Left colon (tissue), 2 donors: ENCODE measurements at places on chromosomes 1 and 21. TPM values are rescaled to one million over a fixed set of nuclear protein-coding genes. Genes with fewer than 3 reads are reported as not detected.

Gene LRRC38
- total RNA-seq, result not detected

Gene SPRR3
- not detected for total RNA-seq

Gene FAM177B
- 17.8 TPM for total RNA-seq

Gene WNT4
- total RNA-seq, result 2.5 TPM

Gene TRIM45
- total RNA-seq, result 1.6 TPM

Gene THEM5
- total RNA-seq, result not detected

DNA sequence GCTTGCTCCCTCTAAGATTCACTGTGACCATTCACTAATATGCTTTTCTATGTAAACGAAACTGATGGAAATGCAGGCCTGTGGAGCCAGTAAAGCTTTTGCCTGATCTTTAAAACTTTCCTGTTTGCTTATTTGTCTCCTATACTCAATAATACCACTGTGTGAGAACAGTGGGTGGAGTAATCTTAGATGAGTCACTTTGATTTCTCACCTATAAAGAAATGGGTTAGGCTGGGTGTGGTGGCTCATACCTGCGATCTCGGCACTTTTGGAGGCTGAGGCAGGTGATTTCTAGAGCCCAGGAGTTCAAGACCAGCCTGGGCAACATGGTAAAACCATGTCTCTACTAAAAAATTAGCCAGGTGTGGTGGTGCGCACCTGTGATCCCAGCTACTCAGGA is 70.8 kb downstream of the RWDD3 start:
- peak; percentile 7 for DNase-seq

DNA sequence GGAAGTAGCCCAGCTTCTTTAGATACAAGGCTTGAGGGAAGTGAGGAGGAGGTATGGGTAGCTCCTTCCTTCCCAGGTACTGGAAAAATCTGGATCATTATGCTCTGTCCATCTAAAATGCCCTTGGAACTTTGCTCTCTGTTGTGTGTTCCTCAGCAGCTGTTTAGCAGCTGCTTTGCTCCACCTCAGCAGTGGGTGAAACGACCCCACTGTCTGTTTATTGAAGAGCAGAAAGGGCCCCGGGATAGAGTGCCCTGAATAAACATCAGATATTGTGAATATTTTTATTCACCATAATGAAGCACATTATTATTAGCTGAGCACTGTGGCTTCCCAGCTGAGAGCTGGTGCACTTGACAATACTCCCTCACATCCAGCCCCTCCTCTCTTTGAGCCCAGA is 237.9 kb downstream of the PBX1 start:
- no peak for DNase-seq

DNA sequence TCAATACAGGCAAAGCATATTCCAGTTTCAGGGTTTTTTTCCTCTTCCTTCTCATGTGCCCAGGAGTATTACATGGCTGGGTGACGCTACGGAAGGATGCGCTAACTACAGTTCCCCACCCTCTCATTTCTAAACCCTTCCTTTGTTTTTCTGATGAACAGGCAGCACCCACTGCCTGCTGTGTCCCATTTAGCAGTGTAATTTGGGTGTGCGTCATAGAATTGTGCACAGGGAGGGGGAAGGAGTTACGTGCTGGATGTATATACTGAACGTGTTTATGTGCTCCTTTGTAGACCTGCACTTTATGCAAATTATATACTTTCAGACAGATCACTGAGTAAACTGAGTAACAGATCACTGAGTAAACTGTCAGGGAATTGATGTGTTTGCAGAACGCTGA is 44.5 kb downstream of the ELAPOR1 start:
- DNase-seq, result no peak

DNA sequence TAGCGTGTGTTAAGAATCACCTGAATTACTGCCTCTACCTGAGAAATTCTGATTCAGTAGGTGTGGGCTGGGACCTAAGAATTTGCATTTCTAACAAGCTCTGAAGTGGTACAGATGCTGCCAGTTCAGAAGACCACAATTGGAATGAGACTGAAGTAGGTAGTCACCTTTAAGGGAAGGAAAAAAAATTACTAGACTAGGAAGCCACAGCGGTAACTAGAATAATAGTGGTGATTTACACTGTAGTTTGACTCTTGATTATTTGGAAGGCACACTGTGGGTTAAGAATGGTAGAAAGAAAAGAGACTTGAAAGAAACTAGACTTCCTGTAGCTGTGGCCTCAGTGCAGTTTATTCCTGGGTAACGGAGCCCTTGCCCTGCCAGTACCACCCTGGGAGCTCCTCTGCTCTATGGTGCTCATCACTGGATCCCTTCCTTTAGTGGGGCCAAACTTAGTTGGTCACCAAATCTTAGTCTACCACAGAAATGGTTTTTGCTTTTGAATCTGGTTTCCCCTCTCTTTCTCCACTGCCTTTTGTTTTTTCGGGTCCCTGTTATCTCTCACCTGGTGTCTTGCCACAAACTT is 43.6 kb downstream of the ARID1A start:
- DNase-seq, result no peak

- no peak for DNase-seq
Observed at GRCh38 chr1:233304489-233305102, 9.1 kb upstream of the PCNX2 start.

GRCh38 chr1:196401891-196402290 is 206.3 kb downstream of the KCNT2 start:
- no peak for DNase-seq

DNA sequence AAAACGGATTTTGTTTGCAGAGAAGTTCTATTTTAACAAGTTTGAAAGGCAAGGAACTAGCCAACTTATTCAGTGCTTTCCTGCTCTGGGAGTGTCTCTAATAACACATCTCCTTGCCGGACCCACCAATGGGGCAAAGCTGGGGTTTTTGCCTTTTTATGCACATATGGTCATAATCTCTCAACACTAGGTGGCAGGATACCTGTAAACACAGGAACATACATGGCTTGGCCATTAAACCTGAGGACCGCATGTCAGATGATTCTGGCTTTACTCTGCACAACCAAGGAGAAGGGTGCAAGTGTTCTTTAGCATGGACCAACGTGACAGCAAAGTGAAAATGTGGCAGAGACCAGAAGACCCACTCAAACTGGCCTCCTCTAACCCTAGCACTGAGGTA is 4.9 kb downstream of the TMEM9 start:
- no peak for DNase-seq

GRCh38 chr1:19121192-19121591 is 88.9 kb downstream of the UBR4 start:
- peak; percentile 71 for DNase-seq

GRCh38 chr1:26787381-26787705 is 407 bp upstream of the PIGV start:
- DNase-seq, result no peak

DNA sequence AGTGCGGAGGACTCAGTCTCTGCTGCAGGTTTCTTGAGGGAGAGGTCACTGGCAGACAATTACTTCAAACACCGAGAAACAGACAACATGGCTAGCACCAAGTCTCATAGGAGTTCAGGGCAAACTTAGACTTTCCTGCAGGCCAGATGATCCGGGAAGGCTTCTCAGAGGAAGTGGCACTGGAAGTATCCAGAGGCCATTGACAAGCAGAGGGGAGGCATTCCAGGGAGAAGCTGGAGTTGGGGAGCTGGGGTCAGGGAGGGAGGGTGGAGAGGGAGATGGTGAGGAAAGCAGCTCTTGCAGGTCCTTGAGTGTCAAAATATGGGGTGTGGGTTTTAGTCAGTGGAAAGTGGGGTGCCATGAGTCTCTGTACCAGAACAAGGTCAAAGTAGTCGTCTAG is 147.9 kb downstream of the KAZN start:
- no peak for DNase-seq

DNA sequence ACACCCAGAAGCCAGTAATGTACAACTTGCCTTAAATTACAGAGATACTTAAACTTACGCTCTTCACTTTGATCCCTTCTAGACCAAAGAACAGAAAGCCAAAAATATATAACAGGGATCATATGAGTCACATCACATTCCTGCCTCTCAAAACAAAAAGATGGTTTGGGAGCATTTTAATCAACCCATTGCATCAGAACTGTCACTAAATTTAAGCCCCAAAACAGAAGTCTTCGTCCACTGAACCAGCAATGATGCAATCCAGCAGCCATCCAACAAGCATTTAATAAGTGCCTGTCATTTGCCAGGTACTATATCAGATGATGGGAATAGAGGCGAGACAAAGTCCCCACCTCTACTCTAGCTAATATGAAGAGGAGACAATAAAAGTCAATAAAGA is 42.7 kb upstream of the GLIS1 start:
- no peak for DNase-seq

DNA sequence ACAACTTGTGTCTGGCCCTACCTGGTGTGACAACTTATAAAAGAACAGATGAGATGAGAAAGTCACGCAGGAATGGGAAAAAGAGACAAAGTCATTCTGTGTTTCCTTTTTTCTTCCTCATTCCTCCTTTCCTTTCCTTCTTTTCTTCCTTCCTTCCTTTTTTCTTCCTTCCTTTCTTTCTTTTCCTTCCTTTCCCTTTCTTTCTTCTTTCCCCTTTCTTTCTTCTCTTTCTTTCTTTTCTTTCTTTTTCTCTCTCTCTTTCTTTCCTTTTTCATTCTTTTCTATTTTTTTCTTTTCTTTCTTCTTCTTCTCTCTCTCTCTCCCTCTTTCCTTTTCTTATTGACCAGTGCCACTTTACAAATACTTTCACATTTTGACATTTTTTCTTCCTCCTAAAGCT is 239.7 kb downstream of the ATG4C start:
- DNase-seq, result no peak

- DNase-seq, result no peak
Observed at GRCh38 chr1:64900916-64901315, 65.4 kb downstream of the JAK1 start.

DNA sequence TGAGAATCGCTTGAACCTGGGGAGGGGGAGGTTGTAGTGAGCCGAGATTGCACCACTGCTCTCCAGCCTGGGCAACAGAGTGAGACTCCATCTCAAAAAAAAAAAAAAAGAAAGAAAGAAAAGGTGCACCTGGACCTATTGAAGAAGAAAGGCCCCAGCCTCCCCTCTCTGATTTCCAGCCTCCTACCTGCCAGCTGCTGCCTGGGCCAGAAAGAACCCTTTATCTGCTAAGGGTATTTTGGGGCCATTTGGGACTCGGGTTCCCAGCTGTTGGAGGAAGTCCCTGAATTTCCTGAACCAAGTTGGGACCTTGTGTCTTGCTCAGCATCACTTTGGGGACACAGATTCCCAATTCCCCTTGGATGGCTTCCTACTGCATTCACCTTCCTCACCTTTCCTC is 3.9 kb upstream of the TNFRSF8 start:
- DNase-seq, result no peak

- DNase-seq, result no peak
Observed at GRCh38 chr21:45821998-45822397, 159.6 kb upstream of the COL6A1 start.

- DNase-seq, result no peak
Observed at GRCh38 chr1:209106237-209106741, 477.2 kb upstream of the CAMK1G start.

- DNase-seq, result no peak
Observed at GRCh38 chr1:163709636-163710035, 387.9 kb downstream of the NUF2 start.

DNA sequence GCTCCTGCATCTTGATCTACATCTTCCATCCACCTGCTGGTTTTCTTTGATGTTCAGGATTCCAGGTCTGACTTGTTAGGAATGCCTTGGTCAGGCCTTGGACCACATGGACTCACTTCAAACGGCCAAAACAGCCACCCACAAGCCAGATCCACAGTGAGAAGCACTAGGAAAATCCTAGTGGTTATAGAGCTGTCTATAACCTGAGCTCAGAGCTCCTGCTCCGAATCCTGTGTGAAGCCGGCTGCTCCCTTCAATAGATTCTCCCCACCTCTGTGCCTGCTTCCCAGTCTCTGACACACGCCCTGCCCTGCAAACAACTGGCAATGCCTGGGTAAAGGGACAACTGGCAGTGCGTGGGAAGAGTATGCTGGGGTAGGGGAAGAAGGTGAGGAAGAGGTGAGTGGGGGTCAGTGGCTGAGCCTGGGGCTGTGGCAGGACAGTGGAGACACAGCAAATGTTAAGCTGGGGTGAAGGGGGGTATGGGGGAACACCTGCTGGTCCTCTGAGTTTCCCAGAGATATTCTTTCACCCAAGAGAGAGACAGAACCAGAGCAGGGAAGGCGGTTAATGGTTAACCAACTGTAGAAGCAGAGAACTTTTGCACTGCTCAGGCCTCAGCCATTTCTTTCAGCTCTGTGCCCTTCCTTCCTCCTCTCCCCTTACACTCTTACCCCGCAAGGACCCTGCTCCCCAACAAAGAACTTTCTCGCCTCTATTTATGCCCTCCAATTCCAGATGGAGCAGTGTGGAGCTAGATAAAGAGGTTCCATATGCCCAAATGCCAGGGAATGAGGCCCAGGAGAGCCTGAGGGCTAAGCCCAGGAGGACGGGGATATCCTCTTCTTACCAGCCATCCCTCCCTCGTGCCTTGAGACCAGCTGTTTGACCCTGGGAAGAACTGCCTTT is 4.5 kb downstream of the PLXNA2 start:
- DNase-seq, result peak; percentile 70

- no peak for DNase-seq
Observed at GRCh38 chr1:225755671-225756319, 21.8 kb upstream of the SRP9 start.

DNA sequence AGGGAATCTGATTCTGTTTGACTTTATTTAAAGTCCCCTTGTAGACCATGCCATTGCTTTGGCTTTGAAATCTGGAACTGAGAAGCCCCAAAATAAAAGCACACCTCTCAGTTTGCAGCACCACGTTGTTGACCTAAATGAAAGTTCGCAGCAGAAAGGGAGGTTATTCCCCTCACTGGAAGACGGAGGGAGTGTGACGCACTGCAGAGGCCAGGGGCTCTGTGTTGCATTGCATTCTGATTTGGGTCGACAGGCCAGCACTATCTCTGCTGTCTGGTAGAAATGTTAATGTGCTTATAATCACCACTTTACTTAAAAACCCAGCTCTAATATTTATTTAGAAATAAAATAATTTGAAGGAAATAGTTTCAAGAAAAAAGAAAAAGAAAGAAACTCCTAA is 675.2 kb upstream of the NR5A2 start:
- no peak for DNase-seq

DNA sequence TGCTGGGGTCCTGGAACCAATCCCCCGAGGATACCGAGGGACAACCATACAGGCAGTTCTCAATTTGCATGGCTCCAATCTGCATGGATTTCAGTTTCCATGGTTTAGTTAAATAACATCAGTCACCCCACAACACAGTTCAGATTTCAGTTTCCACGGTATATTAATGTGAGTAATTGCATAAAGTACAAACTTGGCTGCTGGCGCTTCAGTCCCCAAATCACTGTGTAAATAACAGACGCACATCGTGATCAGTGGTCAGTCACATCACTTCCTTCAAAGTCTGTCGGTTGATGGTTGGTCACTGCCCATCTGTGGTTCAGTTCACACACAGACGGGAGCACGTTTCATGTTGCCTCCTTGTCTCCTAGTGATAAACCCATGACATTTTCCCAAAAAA is 66.4 kb upstream of the LPGAT1 start:
- DNase-seq, result no peak
